ENCODE measurements at places on chromosomes 4 and X.

DNA sequence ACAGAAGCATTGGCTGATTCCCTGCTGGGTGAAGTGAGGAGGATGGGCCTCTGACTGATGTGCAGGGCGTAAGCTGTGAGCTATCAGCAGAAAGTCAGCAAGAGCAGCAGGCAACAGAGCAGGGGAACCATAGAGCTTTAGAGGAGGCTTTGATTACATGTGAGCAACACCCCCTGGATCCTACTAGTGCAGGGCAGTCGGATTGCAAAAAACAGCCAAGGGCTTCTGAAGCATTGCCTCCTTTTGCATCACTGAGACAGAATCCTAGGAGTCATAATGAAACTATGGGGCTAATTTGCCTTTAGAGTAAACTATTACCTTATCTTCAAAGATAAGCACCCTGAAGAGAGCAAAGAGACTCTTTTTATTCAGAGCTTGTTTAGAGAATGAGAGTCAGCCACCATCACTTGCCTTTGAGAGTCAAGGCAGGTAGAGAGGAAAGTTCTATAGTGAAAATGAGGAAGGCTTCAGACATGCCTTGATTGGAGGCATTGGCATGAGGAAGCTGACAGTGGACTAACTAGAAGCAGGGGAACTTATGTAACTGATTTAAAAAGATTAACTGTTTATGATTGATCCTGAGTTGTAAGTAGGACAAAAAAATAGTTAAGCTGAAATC, 420.3 kb downstream of the PDHA2 start:
- DNase-seq = no peak

DNA sequence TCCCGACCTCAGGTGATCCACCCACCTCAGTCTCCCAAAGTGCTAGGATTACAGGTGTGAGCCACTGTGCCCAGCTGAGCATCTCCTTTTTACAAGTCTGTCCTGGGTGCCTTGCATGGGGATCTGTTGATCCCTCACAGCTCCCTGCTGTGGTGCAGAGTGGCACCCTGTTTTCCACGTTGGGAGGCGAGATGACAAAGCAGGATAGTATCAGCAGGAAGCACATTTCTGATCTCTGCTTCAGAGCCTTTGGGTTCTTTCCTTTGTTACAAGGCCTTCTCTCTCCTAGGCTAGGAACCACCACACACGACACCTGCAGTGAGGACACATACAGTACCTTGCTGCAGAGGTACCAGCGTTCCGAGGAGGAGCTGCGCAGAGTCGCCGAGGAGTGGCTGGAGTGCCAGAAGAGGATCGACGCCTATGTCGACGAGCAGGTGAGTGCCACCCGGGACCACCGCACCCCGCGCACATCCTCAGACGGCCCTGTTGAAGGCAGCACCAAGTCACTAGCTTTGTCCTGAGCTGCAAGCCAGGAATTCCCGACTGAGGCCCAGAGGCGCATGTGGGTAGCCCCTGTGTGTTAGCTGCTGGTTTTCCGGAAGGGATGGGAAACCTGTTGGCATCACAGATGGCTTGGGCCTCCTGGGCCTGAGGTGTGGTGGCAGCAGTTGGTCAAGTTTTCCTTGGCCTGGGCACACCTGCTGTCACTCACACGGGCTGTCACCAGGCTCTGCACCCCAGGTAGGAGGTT, 109.6 kb downstream of the TNIP2 start:
- DNase-seq = no peak

- DNase-seq = no peak
Measured at GRCh38 chrX:57929373-57929772, 19.1 kb upstream of the ZXDA start.

DNA sequence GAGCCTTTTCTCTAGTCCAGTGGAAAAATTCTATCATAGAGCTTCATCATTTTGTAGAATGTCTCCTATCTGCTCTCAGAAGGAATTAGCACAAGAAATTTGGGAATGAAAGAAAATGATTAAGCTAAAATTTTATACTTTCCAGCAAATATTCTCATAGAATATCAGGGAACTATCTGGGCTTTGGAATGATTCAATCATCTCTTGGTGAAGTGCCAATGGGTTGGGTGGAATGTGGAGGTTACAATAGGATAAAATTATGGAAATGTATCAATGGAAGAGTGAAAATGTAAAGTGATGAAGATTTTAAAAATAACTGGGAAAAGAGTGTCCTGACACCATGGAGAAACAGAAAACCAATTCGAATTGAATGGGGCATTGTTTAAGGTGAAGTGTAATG, 119.0 kb upstream of the MID1 start:
- DNase-seq = no peak

- no peak for DNase-seq
Measured at GRCh38 chrX:45668686-45669443, 468.2 kb upstream of the DIPK2B start.

DNA sequence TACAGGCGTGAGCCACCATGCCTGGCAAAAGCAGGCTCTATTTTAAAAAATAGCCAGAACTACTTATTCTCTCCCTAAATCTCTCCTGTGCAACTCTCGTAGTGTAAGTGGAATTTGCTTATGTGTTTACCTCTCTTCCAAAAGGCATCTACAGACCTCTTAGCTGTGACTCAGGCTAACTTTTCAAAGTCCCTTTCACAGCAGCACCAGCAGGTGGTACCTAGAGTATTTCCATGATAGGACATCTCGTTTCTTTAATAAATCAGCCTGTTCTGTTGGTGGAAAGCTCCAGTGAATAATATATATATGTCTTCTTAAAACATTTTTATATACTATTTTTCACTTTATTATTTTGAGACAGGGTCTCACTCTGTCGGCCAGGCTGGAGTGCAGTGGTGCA, 89.0 kb downstream of the NSUN7 start:
- no peak for DNase-seq

- no peak for DNase-seq
Measured at GRCh38 chr4:78291277-78291676, 234.2 kb downstream of the FRAS1 start.

DNA sequence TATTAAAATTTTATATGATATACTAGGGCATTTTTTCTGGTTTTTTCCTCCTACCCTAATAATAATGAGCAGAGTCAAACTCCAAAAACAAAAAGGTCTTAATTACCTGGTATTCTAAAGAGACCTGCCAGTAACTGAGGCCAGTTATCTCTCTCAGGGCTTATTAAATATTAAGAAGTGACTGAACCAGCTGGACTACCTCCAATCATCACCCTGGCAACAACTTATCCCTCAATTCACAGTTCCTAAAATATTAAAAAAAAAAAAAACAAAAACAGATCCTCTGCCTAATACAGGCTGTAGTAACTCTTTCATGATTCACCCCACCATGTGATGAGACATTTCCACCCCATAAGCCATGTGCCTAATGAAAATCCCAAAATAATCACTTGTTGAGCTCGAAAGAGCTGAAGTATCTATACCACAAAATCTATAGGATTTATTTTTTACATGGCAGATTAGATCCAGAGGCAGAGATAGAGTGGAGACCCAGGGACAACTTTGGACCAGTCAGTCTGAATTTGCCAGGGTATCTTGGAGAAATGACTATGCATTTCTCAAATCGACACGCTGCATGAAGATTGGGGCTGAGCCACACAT, 698.0 kb downstream of the FAT4 start:
- no peak for DNase-seq

DNA sequence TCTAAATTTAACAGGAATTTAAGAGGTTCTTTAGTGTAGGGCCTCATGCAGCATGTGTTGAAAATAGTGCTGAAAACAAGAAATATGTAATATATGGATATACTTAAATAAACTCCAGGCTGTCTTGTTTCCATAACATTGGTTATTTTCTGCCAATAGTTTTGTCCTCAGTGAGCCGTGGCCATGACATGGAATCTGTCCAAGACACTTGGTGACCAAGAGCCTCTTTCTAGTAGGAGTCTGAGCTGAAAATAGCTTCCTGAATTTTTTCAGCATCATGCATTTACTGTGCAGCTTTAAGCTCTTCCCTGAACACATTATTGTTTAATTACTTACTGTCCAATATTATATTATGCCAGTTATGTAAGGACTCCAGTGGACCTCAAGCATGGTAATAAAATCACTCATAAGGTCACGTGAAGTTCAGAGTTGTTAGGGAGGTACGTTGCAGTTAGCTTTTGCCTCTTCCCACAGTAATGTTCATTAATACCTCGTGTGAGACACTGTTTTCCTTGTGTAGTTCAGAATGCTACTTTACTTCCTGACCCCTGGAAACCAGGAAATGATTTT, 488.2 kb downstream of the GRID2 start:
- DNase-seq = peak; percentile 6

DNA sequence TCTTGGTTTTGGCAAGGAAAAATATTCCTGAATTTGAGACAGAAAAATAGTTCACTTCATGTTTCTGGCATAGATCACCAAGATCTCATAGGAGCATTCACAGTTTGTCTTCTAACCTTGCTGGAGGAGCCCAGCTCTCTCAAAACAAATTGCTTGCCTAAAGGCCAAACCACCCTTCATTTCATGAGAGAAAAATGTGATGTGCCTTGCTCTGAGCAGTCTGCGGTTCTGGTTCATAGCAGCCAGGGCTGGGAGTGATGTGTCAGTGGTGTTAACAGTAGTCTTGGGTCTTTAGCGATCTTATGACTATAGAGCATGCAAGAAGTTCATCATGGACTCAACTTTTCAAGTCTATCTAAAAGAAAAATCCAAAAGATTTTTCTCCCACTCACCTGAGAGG, 183.3 kb downstream of the DCLK2 start:
- DNase-seq = no peak

DNA sequence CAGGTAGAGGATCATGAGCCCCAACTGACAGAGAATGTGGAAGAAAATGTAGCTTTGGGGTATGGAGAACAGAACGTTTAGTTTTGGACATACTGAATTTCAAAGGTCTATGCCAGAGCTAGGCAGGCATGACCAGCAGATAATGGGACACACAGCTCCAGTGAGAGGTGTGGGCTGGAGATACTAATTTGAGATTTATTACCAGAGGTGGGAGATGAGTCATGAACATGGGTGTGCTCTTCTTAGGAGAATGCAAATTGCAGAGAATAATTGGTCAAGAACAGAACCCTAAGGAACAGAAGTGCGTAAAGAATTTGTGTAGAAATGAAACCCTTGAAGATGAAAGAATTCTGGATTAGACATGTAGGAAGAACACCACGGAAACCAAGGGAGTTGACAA, 125.2 kb downstream of the PACRGL start:
- DNase-seq = no peak

DNA sequence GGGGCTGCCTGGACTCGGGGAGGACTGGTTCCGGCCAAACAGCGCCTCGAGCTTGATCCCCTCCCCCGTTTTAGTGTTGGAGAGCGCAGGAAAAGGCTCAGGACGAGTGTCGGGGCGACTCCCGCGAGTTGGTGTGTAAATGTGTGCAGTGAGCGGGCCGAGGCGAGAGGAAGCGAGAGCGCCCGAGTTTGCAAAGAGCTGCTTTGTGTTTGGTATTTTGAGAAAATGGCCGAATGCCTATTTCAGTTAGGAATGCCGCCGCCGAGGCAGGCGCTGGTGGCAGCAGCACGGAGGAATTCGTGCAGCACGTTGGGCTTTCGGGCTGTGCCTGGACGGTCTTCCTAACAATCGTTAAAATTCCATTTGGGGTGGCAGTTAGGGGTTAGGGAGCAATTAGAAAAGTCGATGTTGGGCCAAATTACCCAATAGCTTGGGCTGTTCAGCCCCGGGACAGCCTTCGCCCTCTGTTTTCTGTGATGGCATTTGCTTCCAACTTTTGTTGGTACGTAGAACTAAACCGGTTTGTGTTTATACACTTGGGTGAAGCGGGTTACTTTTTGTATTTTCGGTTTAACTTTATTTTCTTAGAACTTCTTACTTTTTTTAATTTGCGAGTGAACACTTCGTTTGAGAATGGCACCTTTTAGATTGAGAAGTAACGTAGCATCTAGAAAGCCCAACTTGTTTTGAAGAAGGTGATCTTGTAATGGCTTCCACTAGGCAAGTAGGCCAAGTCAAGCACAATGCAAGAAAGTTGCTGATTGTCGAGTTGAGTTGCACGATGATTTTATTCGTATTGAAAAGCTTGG, 1.6 kb downstream of the REST start:
- DNase-seq = no peak

DNA sequence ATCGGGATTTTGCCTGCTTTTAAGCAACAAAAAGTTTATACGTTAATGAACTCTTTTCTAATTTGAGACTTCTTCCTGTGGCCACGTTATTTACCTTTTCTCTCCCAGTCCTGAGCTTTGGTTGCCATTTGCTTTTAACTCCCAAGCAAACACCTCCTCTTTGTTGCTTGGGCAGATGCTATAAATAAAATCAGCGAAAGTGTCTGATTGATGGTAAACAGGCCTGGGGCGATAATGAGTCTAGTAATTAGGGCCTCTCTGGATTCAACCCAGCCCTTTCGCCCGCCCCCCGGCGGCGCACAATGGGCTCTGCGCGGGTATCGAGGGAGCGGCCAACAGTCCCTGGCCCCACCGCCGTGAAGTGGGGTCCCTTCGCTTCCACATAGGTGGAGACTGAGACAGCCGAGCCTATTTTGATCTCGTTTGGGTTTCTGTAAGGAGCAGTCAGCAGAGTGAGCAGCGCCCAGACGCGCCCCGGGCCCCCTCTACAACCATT, 790 bp downstream of the CLGN start:
- DNase-seq = peak; percentile 20

DNA sequence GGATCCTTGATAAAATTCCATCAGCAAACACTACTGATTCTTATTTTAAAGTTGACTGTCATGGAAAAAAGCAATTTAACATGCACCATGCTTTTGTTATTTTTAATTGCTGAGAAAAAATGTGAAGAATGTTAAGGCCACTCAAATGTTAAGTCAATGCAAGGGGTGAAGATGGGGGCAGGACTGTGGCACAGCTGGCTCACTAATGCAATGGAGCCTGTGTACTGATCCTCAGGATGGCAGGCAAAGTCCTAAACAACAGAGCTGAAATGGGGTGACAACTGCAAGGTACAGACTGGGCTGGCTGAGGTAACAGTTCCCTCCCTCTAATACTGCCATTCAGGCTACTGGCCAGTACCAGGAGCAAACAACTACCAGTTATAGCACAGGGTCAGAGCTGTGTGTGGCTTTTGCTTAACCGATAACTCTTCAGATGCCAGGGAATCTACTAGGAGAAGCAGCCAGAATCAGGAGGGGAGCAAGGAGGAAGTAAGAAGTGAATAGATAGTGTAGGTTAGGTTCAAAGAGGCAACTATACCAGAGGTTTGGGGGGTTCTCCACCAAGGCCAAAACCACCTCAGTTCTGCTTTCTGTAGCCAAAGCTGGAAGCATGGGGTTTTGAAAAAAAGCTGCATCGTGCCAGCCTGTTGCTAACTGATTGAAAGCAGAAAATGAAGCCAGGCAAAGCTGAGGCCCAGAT, 372.6 kb downstream of the OPHN1 start:
- DNase-seq = no peak

Measured in NCI-H2029 (cell line).